ENCODE measurements at places on chromosomes 5 and 9.
A peak's percentile ranks its signal among the peaks of the same experiment; 100 is the strongest.

DNA sequence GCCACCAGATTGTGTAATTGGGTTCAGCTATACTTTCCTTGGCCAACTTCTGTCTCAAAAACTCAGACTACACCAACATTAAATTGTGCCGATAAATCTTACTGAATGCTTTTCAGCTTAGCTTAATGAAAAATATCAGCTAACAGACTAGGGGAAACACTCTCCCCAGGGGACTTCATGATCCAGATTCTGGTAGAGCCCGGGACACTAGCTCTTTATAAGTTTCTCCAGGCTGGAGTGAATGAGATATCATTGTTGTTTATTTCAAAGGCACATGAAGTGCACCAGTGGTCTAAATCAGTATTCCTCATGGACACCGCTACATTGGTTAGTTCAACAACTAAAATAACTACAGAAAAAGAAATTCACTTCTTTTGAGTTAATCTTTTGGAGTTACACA, 10.5 kb upstream of the LHFPL2 start:
- no peak for DNase-seq

GRCh38 chr5:16135506-16135905, 44.1 kb downstream of the MARCHF11 start:
- DNase-seq, result peak; percentile 3

DNA sequence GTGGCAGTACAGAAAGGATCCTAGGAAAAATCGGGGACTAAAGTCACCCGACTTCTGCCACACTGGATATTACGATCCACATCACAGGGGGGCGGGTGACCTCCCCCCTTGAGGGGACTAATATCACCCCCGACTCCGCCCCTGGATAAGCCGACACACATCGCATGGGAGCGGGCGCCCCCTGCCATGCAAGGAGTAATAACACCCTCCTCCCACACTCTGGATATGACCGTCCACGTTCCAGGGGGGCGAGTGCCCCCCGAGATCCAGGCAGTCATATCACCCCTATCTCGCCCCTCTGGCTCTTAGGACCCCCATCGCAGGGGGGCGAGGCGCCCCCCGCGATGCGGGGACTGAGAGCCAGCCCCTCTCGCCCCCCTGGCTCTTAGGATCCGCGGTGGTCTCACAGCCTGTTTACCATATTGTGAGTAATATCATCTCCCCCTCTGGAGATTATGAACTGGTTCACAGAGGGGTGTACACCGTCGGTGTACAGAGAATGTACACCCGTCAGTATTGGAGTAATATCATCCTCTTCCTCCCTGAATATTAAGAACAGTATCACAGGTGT, 423.0 kb downstream of the DIRAS2 start:
- no peak for DNase-seq

GRCh38 chr9:123109540-123110279, 76.2 kb downstream of the GPR21 start:
- DNase-seq, result no peak

- DNase-seq, result peak; percentile 91
Observed at GRCh38 chr5:181241393-181241975, 2.2 kb downstream of the RACK1 start.

DNA sequence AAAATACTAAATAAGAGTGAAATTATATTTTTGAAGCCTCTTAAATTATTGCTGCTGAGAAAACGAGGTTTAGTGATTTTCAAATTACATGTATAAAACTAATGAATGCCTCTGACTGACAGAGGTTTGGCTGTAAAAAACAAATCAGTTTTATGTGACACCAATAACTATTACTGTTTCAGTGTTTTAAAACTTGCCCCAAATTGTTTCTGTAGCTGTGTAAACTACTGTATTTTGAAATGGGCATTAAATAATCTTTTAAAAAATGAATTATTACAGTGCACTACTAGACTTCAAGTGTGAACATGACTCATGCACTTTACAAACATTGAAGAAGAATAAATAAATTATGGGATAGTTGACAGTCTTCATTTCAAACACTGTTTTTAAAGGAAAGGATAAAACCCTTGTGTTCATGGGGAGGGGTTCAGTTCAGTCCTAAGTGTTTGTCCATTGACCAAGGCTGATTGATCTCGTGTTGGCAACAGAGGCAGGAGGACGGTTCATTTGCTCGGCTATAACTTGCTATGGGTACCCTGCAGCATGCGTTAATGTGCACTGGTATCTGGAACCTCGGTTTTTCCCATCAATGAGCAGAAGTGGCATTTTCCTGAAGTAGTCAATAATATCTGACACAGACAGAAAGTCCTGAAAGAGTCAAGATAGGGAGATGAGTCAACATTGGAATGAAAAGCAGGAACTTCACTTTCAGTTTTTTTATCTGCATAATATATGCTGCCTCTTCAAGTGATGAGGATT, 15.6 kb downstream of the C5orf58 start:
- DNase-seq, result no peak

GRCh38 chr5:52998552-52999313, 9.6 kb downstream of the ITGA2 start:
- DNase-seq, result no peak

- DNase-seq, result no peak
Observed at GRCh38 chr5:10567121-10567591, 3.3 kb downstream of the ANKRD33B start.

DNA sequence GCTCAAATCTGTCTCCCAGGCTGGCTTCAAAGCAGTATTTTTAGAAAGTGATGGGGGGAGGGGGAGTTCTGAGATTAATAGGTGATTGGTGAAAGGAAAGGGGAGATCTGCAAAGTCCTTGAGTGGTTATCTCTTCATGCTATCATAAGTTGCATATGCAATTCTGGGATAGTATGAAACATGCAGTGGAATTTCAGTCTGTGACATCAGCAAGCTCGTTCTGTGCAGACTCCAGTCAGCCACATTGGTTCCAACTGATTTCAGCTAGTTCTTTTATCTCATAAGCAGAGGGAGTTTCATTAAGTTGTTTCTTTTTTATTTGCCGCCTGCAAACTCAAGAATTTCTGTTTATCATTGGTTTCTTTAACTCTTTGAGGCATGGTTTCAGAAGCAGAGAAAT, 180.5 kb upstream of the SH3GL2 start:
- DNase-seq, result peak; percentile 48

DNA sequence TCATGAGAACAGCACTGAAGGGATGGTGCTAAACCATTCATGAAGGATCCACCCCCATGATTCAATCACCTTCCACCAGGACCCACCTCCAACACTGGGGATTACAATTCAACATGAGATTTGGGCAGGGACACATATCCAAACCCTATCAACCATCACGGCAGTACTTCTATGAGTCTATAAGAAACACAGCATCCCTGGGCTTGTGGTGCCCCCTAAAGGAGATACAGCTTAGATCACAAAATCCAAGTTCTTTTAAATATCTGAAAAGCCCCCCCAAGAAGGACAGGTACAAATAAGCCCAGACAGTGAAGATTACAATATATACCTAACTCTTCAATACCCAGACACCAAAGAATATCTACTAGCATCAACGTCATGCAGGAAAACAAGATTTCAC, 233.7 kb upstream of the ADRA1B start:
- DNase-seq, result peak; percentile 21

GRCh38 chr5:123455095-123455494, 31.9 kb upstream of the CEP120 start:
- DNase-seq, result no peak

DNA sequence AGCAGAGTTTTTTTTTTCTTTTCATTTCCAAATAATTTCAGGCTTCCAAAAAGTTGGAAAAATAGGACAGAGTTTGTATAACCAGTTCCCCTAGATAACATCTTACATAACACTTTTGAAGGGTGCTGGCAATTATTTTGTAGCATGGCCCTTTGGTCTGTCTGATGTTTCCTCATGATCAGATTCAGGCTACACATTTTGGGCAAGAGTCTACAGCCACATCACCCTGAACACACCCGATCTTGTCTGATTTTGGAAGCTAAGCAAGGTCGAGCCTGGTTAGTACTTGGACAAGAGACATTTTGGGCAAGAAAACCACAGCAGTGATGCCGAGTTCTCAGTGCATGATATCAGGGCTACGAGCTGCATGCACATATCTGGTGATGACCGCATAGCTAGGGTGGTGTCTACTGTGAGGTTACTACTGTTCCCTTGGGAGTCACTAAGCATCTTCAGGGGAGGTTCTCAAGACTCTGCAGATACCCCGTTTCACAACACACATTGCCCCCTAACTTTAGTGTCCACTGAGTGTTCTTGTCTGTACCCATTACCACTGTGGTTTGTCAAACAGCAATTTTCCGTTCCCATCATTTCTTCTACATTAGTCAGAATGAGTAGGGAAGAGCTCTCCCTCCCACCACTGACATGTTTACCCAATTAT, 86.2 kb downstream of the TTC39B start:
- DNase-seq, result no peak

DNA sequence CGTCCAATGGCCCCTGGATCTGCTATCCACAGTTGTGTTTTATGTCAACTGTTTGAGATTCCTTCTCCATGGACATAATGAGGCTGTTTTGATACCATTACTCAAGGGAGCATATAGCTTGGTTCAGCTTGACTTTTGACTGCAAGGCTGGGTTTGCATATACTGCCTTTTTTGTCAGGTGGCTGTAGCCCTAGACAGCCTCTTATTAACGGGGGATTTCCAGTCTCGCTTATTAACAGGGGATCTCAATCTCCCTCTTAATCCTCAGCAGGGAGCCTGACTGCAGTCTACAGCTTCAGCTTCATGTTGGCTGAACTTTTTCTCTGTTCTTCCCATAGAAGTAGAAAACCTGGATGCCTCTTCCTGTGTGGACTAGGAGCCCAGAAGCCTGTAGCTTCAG, 73.7 kb upstream of the TNC start:
- DNase-seq, result no peak

DNA sequence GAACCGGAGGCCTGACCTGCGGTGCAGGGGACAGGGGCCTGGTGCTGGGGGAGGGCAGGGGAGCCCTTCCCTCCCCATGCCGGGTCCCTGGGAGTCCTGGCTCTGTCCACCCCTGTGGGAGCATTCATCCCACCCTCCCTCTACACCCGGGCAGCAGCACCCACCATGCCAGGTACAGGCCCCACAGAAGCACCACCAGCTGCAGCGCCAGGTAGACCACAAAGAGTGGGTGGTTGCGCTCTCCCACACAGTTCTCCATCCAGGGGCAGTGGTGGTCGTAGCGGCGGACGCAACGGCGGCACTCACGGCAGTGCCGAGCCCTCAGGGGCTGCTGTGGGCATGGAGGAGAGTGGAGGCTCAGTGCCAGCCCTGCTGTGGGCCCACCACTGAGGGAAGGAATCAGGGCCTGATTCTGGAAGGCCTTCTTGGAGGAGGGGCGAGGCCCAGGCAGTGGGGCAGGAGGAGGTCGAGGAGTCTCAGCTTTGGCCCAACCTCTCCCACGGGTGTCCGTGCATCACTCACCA, 2.4 kb downstream of the ZDHHC12 start:
- no peak for DNase-seq

DNA sequence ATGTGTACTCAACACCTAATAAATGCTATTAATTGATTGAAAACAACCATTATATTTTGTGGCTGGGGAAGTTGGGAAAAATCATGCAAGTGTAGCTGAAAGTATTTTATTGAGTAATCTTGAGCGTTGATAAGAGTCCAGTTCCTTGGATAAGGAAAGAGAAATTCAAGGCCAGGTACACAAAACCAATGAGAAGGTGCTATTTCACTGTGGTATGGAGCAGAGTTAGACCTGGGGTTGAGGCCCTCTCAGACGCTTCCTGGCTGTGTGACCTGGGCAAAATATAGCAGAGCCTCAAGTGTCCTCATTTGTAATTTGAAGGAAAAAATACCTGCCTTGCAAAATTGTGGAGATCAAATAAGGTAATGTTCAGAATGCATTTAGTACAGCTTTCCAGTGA, 50.1 kb downstream of the GALNT10 start:
- DNase-seq, result no peak

GRCh38 chr9:92980085-92980745, 32.9 kb downstream of the FGD3 start:
- DNase-seq, result no peak

DNA sequence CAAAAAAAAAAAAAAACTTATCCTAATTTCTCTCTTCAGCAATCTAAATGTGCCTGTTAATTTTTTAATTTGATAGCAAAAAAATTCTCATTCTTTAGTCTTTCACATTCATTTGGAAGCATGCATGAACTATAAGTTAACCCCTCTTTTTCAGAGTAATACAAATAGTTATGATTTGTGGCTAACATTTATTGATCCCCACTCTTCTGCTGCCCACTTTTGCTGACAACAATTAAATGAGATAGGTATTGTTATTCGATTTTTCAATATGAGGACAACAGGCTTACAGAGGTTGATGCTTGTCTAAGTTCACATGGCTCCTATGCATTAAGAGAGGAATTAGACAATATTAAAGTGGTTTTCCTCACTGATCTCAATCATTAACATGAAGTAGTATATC, 2.9 kb upstream of the NR3C1 start:
- DNase-seq, result no peak

GRCh38 chr5:90326995-90327394, 82.6 kb downstream of the CETN3 start:
- no peak for DNase-seq

DNA sequence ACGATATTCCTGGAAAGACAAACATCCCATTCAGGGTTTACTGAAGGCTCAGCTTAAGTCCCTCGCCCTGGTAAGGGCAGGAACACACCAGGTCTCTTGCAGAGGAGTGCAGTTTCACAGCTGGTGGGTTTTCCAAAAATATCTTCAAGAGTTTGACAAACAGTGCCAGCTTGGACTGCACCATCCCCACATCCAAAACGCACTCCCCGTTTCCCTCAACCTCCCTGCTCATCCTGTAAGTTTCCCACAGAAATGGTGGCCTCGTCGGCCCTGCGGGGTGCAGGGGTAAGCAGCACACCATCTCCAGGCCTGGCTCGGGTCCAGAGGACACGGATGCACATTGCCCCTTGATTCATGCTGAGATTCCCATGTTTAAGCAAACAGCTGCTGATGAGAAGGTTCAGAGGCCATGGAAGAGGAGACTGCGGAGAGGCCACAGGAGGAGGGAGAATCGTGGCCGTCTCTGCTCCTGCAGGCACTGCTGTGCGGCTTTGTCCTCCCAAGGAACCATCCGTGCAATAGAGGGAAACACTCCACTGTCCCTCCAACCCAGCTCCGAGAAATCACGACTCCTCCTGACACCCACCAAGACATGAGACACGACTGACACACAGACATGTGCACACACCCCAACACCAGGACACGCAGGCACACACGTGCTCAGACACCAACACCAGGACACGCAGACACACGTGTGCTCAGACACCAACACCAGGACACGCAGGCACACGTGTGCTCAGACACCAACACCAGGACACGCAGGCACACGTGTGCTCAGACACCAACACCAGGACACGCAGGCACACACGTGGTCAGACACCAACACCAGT, 24.0 kb upstream of the SLC12A7 start:
- no peak for DNase-seq

All from choroid plexus epithelial cell (primary cell).